ENCODE measurements at places on chromosomes 3 and 15. TPM values are rescaled to one million over a fixed set of nuclear protein-coding genes. Genes with fewer than 3 reads are reported as not detected.

TMEM207 gene
- polyA plus RNA-seq = not detected

RAD18 gene
- 2.4 TPM for polyA plus RNA-seq

FGF12 gene
- polyA plus RNA-seq = 1.2 TPM

MEX3B gene
- polyA plus RNA-seq = 0.42 TPM

ST8SIA2 gene
- 0.02 TPM for polyA plus RNA-seq

MYEF2 gene
- 1.9 TPM for polyA plus RNA-seq

AGTR1 gene
- 0.85 TPM for polyA plus RNA-seq

BNC1 gene
- 7.6 TPM for polyA plus RNA-seq

SECISBP2L gene
- 7.3 TPM for polyA plus RNA-seq

SHF gene
- 2.4 TPM for polyA plus RNA-seq

LEKR1 gene
- polyA plus RNA-seq = 0.33 TPM

CFAP100 gene
- polyA plus RNA-seq = not detected

SKOR1 gene
- polyA plus RNA-seq = 0.16 TPM

LMAN1L gene
- polyA plus RNA-seq = 0.61 TPM

MEF2A gene
- polyA plus RNA-seq = 7.5 TPM

LRRC15 gene
- 0.04 TPM for polyA plus RNA-seq

POTEB2 gene
- polyA plus RNA-seq = not detected

ARID3B gene
- 2.6 TPM for polyA plus RNA-seq

CLDN1 gene
- 27.1 TPM for polyA plus RNA-seq

SLC12A8 gene
- 2.7 TPM for polyA plus RNA-seq

LYZL4 gene
- polyA plus RNA-seq = not detected

All from esophagus (tissue), 2 donors.